ENCODE measurements at places on chromosomes 5 and 9.

DNA sequence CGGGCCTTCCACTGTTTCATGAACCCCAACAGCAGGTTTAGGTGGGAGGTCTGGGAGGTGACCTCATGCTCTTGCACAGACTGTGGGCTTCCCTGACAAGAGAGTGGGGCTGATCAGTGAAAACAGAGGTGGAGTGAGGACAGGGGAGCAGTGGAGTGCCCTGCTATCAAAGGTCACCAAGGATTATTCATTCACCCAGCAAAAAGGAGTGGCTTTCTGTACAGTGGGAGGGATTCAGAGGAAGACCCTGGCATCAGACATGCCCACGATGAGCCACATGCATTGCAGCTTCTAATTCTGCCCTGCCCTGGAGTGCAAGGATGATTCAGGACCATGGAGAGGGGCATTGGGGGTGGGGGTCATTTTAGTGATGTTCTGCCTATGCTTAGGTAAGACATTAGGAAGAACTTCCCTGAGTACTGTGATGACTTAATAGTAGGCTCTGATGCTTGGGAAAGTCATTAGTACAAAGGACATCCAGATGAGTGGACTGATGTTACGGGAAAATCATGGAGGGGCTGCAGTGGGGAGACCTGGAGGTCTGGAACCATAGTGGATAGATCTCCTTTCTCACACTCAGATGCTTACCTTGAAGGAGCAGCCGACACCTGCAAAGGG is 12.8 kb downstream of the TRAF1 start:
- DNase-seq: no peak

- no peak for DNase-seq
These were observed at the start of gene PCDHGA5 for GRCh38 chr5:141363952-141364660. Gene PCDHGA5 (plus strand): TSS chr5:141364162. CDS start chr5:141364331, 169 bp downstream.

DNA sequence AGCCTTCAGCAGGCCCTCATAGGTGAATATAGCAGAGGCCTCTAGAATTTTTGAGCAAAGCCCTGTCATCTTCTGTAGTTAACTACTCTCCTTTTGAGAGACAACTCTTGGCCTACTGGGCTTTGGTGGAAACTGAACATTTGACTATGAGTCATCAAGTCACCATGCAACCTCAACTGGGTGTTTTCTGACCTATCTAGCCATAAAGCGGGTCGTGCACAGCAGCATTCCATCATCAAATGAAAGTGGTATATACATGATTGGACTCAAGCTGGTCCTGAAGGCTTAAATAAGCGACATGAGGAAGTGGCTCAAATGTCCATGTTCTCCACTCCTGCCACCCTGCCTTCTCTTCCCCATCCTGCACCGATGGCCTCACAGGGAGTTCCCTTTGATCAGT is 1115.5 kb downstream of the TAF11L14 start:
- no peak for DNase-seq

DNA sequence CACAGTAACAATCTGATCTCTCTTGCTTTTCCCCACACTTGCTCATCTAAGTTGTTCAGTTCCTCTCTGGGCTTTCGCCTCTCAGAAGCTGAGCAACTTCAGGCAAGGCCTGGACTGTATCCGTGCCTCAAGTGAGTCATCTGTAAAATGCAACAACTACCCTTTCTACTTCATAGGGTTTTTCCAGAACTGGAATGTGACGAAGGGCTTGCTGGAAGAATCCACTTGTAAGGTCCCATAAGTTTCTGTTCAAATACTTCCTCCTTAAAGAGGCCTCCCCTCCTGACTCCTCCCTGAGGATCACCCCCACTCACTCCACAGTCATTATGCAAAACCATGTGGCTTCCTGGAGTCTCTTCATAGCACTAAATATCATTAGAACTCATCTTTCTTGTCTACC is 17.5 kb upstream of the INSYN2B start:
- no peak for DNase-seq

DNA sequence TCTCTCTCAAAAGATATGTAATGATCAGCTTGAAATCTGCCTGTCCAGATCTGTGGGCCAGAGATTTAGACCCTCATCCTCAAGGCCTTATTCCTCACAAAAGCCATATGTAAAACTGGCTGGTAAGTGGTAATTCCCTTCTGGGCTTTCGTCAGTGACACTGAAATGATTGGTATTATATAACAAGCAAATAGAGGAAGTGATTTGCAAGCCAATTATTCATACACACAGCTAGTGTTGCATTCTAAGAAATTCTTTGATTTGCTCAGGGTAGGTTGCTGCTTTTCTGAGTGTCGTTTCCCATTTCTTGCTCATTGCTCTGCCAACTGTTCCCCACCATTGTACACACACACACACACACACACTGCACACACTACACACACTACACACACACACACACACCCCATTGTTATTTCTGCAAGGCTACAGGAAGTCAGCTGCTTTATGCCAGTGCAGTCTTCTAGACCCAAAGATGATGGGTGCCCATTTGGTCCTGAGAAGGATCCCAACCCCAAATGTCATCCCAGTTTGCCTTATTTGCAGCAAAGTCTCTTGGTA is 76.8 kb downstream of the PRLR start:
- DNase-seq: no peak

DNA sequence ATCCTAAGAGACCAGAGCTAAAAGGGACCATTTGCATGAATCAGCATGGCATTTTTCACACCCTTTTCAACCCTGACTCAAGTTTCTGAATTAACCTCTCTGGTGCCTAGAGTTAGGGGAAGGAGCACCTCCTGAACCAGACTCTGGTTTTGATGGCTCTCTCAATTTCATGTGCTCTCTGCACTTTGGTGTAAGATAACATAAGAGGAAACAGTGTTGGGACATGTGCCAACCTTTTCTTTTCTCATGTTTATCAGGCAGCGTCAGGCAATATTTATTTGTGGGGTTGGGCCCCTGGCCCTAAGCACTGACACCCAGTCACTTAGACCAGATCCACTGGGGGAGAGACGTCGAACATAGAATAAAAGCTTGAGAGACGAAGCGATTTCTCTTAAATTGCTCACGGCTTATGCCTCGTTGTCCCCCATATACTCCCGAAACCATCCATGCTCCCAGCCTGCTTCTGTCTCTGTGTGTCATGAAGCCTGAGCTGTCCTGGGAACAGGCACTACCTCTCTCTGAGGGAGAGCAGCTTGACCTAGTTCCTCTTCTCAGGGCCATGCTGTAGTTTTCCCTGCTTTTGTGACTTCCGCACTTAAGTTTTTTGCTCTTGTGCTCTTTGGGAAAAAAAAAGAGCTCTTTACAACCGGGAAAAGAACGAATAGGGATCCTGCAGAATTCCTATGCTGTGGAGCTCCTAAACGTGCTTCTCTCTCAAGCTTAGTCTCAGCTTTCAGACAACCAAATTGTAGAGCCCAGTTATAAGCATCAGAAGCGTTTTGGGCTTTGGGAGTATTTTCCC is 195.7 kb downstream of the NR3C1 start:
- DNase-seq: no peak

GRCh38 chr5:116360008-116360853 is 214.4 kb downstream of the SEMA6A start:
- no peak for DNase-seq

DNA sequence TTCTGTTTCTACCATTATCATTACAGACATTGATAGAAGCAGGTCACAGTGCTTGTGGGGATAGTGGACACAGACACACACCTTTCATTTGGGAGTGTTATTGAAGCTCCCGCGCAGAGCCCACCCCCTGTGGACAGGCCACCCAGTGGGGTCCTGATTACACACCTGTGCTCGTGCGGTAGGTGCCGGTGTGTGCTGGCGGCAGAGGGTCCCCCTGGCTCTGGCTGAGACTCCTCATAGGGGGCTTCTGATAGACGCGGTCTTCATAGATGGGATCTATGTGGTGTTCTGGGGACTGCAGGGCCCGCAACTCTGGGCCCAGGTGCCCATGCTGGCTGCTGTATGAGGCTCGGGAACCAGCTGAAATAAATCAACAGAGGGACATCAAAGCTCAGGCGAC is 539.7 kb downstream of the CTNND2 start:
- DNase-seq: no peak

DNA sequence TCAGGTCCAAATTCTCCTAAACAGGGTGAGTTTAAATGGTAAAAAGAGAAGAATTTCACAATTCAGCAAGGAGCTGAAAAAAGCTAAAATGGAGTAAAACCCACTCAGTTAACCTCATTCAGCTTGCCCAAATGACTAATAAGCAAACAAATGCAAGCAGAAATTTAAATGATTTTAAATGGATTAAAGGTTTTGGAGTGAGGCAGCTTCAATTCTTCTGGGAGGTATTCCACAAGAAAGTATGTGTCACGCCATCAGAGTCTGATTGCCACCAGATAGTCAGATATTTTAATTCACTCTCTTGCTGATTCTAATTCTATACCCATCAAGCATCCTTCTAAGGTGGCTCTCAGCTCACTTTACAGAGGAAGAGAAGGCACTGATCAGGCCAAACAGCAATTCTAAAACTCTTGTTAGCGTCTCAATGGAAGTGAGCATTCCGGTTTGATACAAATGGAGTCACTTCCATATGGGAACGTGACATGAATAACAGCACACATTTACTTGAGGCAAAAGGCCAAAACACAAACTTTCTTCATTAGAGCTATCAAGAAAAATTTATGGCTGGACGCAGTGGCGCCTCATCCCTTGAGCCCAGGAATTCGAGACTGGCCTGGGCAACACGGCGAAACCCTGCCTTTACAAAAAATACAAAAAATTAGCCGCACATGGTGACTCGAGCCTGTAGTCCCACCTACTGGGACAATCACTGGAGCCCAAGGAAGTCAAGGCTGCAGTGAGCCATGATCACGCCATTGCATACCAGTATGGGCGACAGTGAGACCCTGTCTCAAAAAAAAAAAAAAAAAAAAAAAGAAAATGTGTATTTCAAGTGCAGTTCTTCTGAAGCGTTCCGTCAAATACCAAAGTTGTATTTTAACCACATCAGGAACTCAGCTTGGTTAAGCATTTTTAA is 2.0 kb downstream of the CLK4 start:
- DNase-seq: no peak

GRCh38 chr5:14308384-14309154 is 165.4 kb downstream of the TRIO start:
- no peak for DNase-seq

GRCh38 chr9:35732185-35732799 is at the start of the genes CREB3 and TLN1:
Gene CREB3 (plus strand): TSS chr9:35732666. CDS start chr9:35732773, 107 bp downstream.
Gene TLN1 (minus strand): TSS chr9:35732195. CDS start chr9:35725694, 6,501 bp downstream.
- peak; percentile 93 for DNase-seq

GRCh38 chr9:94929369-94929756 is 202.9 kb downstream of the AOPEP start:
- DNase-seq: no peak

DNA sequence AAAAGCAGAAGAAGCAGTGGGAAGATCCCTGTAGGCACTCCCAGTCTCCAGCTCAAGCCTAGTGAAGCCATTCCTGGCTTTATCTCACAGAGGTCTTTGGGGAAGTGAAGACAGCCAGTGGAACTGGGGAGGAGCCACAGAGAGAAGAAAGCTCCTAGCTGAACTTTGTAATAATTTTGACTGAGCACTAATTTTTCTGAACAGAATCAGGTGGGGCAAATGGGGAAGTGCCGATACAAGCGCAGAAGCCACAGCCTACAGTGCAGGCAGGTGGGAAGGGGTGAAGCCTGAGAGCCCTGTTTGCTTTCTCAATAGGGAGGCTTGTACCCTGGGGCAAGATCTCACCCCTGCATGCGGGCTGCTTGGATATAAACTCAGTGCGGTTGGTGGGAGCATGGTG is 48.4 kb upstream of the SNAPC3 start:
- DNase-seq: no peak

DNA sequence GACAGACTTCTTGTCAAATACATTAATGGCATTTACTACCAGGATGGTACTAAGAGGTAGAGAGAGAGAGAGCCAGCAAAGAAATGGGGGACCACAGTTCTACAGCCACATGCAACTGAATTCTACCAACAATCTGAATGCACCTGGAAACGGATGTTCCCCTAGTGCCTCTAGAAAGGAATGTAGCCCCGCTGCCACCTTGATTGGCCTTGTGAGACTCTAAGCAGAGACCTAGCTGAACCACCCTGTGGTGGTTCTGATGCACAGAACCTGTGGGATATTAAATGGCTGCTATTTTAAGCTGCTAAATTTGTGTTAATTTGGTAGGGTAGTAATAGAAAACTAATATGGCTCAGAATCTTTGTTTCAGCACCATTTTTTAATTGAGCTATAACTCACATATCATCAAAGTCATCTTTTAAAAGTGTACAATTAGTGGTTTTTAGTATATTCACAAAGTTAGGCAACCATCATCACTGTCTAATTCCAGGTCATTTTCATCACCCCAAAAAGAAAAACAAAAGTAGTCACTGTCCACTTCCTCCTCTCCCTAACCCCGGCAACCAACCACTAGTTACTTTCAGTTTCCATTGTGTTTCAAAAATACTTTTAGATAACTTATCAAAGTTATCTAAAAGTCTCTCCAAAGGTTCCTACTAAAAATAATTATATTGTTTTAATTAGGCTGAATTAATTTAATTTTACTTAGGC is 51.7 kb downstream of the CPLANE1 start:
- DNase-seq: no peak

- no peak for DNase-seq
These were observed 135.8 kb downstream of the PCSK1 start for GRCh38 chr5:96297290-96297689.

GRCh38 chr9:69175486-69175885 is 1.4 kb downstream of the TJP2 start:
- DNase-seq: no peak

Measured in NCI-H187 (cell line).